ENCODE measurements at places on chromosomes 2 and 18. TPM values are rescaled to one million over a fixed set of nuclear protein-coding genes. Genes with fewer than 3 reads are reported as not detected.

DNA sequence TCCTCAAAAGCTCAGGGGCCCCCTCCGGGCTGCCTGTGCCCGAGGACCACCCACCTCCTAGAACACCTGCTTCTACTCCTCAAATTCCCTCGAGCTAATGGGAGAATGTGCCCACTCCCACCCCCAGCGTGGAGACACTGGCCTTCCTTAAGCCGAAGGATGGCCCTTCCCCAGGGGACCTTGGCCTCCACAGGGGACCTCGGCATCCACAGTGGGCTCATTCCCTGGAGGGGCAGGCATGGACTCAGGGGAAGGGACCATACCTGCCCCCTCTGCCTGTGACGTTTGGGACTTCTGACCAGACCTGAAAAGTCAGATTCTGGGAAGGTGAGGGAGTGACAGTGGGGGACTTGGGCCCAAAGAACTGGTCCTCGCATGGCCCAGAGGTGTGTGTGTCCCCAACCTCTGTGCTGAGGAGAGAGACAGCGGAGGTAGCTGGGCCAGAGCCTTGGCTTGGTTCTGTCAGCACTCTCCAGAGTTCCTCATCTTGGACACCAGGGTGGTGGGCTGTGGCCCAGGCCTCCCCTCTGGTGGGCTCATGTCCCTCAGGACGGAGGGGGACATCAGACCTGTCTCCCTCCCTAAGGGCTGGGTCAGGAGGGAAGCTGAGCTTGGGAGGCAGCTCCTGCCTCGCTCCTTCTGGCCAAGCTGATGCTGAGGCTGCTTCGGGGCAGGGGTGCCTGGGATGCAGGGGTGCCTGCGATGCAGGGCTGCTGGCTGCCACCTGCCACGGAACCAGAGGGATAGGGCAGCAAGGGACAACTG is 240.4 kb downstream of the HAUS1 start:
- no peaks in the 10 kb centered on the region for H3K36me3 ChIP-seq
- no peak overlapping the region for H3K27ac ChIP-seq

DNA sequence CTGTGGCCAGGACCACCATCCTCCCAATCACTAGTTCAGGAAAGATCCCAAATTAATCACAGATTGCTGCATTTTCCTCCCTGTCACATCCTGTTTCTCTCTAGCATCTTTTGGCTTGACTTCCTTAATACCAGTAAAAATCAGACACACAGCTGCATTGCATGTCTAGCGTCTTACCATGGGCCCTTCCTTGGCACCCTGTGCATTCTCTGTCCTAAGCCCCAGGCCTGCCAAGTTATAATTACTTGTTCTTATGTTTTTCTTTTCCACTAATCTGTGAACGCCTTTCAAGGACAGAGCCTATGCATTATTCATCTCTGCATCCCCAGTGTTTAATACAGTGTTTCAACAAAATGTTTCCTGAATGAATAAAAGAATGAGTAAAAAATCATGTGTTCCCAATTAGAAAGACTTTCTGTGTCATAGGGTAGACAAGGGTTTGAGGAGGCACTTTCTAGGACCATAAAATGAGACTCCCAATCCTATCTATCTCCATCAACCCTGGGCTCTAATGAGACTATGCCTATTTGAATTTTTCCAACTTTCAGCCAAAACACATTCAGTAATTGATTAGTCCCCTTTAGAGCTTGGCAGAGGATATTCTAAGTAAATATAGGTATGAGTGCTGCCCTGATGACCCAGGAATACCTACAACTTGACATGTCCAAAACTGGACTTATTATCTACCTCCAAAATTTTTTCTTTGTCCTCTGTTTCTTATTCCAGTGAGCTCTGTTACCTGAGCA is 10.3 kb upstream of the NT5C1B start:
- H3K36me3 ChIP-seq: no peaks in the 10 kb centered on the region
- H3K4me3 ChIP-seq: no peak overlapping the region
- no peak for DNase-seq
- H3K27ac ChIP-seq: no peak overlapping the region
- no peaks in the 10 kb centered on the region for H3K27me3 ChIP-seq
- no peaks in the 10 kb centered on the region for H3K4me1 ChIP-seq

Gene SERPINB4
- 0.13 TPM for total RNA-seq

Gene ILKAP
- total RNA-seq: 16.6 TPM
